ENCODE measurements at places on chromosomes 7 and 10. TPM values are rescaled to one million over a fixed set of nuclear protein-coding genes. Genes with fewer than 3 reads are reported as not detected.
A peak's percentile ranks its signal among the peaks of the same experiment; 100 is the strongest.

DNA sequence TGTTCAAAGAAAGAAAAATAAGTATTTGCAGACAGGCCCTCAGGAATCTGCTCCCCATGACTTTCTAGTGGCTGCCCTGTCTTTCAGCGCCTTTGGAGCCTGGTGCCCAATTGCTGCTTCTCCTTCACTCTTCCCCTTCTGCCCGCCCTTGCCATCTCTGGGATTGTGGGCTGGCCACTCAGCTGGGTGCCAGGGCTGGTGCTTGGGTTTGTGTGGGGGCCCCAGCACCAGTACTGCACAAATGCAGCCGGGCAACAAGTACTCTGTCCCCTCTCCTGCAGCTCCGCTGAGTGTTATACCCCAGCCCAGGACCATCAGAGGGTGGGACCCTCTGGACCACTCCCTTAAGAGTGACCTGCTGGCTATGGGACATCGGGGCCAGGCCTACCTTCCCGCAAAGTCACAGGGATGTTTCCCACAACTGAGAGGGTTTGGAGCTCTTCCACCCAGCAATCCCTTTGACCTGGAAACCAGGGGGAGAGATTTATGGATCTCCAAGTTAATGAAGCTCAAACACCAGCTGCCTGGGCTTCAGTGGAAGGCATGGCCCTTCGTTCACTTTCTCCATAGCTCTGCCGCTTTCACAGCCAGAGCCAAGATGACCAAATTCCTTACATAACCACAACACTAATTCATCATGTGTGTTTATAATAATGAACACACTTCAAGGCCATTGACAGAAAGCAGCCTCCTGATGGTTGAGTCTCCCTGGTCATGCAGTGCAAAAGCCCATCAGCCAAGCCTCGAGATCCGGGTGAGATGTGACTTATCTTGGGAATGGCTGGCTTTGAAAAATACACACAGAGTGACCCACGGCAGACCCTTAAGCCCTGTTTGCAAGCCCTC lies 313.9 kb upstream of the ZNF32 start:
- no peak for DNase-seq

DNA sequence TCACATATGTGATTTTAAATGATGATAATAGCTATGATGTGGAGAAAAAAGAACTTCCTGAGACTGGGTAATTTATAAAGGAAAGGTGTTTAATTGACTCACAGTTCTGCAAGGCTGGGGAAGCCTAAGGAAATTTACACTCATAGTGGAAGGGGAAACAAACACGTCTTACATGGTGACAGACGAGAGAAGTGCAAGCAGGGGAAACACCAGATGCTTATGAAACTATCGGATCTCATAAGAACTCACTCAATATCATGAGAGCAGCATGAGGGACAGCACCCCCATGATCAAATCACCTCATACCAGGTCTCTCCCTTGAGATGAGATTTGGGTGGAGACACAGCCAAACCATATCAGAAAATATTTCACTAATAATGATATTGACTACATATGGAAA lies 4.1 kb upstream of the LIPN start:
- DNase-seq = no peak

DNA sequence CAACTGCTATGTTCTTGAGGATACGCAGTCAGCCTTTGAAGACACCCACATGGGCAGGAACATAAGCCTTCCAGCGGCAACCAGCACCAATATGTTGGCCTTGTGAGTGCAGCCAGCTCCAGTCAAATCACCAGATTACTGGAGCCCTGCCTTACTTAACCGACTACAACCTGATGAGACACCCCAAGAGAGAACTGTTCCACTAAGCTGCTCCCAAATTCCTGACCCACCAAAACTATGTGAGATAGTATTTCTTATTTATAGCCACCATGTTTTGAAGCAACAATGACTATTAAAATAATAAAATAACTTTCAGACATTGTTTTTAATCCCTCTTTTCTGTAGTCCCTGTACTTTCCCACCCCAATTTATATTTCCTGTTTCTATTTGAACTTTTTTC lies 179.6 kb downstream of the ADK start:
- no peak for DNase-seq

GRCh38 chr10:89563861-89564478 lies 28.6 kb upstream of the SLC16A12 start:
- DNase-seq = peak; percentile 39

DNA sequence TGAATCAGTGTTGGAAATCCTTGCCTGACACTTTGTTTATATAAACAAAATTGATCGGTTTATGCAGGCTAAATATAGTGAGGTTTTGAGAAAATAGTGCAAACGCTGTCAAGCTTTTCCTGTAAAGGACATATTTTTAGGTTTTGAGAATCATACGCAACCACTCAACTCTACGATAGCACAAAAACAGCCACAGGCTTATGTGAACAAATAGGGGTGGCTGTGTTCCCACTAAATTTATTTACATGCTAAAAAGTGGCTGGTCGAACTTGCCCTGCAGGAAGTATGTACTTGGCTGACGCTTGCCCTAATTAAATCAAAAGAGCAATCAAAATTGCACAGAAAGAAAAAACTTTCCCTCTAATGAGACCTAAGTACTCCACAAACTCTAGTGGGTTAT lies 234.7 kb upstream of the CACNA2D1 start:
- no peak for DNase-seq

DNA sequence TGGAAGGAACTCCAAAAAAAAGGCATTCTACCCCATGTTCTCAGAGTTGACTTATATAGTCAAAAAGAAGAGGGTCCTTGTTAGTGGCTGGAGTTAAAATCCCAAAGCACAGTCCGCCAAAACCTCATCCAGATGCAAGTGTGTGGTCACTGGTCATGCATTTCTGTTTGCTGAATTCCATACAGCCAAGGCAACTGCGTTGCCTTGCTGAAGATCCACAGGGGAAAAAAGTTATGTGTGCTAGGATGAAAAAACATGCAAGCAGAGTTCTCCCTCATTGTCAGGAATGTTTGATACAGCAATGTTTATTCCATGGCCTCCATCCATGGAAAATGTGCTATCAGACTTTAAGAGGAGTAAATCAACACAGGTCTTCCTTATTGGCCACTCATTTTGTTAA lies 213.1 kb downstream of the CREB5 start:
- DNase-seq = no peak

- DNase-seq = no peak
Observed at GRCh38 chr7:7773334-7774309, 55.2 kb upstream of the RPA3 start.

GRCh38 chr7:24907311-24907886 lies 72.6 kb downstream of the OSBPL3 start:
- DNase-seq = peak; percentile 19

DNA sequence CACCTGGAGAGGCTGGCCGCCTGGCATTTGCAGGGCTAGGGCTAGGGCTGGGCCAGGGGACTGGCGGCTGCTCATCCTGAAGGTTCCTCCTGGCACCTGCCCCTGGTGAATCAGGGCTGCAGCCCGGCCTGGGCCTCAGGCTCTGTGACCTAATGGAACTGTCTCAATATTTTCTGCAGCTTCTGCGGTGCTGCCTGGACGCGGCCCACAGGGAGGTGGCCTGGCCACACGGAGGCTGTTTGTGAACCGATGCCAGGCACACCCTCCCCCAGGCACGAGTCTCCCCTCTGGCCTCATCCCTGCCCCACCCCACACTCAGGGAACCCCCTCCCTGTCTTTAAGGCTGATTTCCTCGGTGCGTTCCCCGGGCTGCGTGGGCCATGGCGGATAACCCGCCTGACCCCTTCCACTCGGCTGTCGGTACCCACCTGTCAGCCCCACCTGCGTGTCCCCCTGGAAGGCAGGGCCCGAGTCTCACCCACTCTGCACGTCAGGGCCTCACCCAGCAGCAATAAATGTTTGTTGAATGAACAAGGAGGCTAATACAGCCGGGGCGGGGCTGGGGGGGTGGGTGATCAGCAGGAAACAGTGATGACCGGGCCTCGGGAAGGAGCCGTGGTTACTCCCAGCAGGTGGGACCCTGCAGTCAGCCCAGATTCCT lies 54.5 kb upstream of the DNAJB6 start:
- no peak for DNase-seq

- no peak for DNase-seq
Observed at GRCh38 chr7:131106681-131107336, 220.9 kb upstream of the MKLN1 start.

DNA sequence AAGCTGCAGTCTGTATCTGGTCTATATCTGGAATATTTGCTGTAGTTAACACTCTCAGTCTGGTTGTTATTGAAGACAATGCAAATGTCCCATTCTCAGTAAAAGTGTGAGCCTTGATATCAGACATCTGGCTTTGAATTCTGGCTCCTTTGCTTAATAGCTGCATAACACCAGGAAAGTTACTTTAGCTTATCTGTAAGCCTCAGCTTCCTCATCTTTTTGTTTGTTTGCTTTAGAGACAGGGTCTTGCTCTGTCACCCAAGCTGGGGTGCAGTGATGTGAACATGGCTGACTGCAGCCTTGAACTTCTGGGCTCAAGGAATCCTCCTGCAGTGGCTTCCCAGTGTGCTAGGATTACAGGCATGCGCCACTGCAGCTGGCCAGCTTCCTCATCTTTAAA lies 41.3 kb downstream of the CNNM2 start:
- DNase-seq = no peak

DNA sequence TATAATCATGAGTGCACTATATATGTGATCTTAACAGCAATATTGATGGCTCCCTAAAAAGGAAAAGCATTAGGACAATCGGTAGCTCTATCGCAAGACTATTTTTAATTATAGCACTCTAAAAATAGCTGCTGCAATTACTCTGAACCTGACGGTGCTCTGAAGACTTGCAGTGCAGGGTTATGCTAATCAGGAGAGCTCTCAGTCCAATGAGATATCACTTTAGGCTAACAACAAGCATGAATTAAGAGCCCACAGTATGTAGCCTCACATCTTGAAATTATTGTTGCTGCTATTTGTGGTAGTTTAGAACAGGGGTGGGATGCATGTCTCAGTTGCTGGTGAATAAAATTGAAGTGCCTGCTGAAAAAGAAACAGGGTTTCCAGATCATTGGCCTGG lies 515.8 kb upstream of the AKR1E2 start:
- DNase-seq = no peak

DNA sequence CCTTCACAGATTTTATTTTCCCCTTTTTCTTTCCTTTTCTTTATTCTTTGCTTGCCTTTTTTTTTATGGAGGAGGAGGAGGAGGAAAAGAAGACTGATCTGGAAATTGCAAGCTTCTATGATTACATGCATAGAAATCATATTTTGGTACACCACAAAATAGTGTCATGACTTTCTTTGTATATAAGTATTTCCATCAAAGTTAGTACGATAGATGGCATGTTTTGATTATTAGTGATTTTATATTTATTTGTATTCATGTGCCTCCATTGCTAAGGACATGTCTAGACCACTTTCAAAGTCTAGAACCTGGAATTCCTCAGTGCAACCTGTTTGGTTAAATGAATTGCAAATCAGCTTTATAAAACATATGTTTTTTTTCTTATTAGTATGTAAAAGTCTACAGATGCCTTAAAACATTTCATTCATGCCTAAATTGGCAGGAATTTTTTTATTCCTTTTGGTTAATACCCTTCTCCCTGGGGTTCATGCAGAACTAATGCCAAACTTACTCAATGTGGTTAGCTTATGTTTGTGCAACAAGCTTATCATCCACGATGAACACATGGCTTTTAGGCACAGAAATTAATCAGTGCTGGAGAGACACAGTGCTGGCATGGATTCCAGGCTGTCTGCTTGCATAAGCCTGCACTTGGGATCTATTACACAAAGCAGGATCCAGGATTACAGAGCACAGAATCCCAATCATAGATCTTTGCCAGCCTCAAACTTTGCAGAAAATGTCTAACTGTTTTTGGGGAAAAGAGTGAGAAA lies 213.1 kb downstream of the CHRM2 start:
- peak; percentile 83 for DNase-seq

DNA sequence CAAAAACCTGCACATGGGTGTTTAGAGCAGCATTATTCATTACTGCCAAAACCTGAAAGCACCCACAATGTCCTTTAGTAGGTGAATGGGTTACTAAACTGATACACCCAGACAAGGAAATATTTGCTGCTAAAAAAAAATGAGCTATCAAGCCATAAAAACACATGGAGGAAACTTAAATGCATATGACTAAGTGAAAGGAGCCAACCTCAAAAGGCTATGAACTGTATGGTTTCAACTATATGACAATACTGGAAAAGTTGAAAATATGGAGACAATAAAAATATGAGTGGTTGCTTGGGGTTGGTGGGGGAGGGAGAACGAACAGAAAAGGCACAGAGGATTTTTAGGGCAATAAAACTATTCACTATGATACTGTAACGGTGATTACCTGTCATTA lies 291.0 kb downstream of the TNS3 start:
- no peak for DNase-seq

GRCh38 chr10:71355886-71356285 lies 36.8 kb downstream of the SLC29A3 start:
- DNase-seq = no peak

GRCh38 chr10:102669206-102670064 lies 25.2 kb downstream of the TRIM8 start:
- DNase-seq = no peak

- no peak for DNase-seq
Observed at GRCh38 chr10:12597788-12598765, 248.7 kb downstream of the CAMK1D start.

- DNase-seq = no peak
Observed at GRCh38 chr7:141317033-141317585, 234.1 kb upstream of the AGK start.

GRCh38 chr10:88523739-88524400 lies 59.2 kb downstream of the RNLS start:
- no peak for DNase-seq

GRCh38 chr10:44233561-44234482 lies 151.1 kb downstream of the CXCL12 start:
- peak; percentile 73 for DNase-seq

DNA sequence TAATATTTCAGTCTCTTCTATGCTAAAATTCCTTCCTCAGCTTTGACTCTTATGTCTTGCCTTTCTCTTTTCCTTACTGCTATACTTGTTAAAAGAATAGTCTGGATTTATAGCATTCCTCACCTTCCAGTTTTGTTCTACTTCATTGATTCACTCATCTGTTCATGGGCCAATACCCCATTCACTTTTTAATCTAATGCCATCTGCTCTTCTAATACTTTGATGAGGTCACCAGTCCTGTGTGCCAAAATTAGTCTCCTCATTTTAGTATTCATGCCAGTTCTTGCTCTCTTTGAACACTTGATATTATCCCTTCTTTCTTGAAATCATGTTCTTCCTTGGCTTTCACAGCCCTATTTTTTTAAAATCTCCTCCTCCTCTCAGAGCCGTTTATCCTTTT lies 19.3 kb downstream of the STK17A start:
- no peak for DNase-seq

Gene CTAGE6
- polyA plus RNA-seq = 0.45 TPM

Gene CDHR1
- polyA plus RNA-seq = 1.1 TPM

Gene PON3
- 3.1 TPM for polyA plus RNA-seq

Gene MYL7
- 5.1 TPM for polyA plus RNA-seq

Gene GPER1
- 8.4 TPM for polyA plus RNA-seq

Gene GUSB
- 35.1 TPM for polyA plus RNA-seq

Gene VSTM4
- 40.1 TPM for polyA plus RNA-seq

Gene PRKRIP1
- polyA plus RNA-seq = 30.1 TPM

Gene SLC39A12
- not detected for polyA plus RNA-seq

Gene R3HCC1L
- polyA plus RNA-seq = 9.4 TPM

Gene NPFFR1
- 0.04 TPM for polyA plus RNA-seq

Gene FKBP9
- polyA plus RNA-seq = 166 TPM

Gene GCK
- 3.8 TPM for polyA plus RNA-seq

Gene CLRN3
- polyA plus RNA-seq = 0.11 TPM

Gene GDF2
- not detected for polyA plus RNA-seq

Gene AKR1C4
- not detected for polyA plus RNA-seq
